Activated naive CD4-positive, alpha-beta T cell treated with anti-CD3 and anti-CD28 coated beads for 36 hours (primary cell): ENCODE measurements at places on chromosomes 11 and 22. TPM values are rescaled to one million over a fixed set of nuclear protein-coding genes. Genes with fewer than 3 reads are reported as not detected.

DNA sequence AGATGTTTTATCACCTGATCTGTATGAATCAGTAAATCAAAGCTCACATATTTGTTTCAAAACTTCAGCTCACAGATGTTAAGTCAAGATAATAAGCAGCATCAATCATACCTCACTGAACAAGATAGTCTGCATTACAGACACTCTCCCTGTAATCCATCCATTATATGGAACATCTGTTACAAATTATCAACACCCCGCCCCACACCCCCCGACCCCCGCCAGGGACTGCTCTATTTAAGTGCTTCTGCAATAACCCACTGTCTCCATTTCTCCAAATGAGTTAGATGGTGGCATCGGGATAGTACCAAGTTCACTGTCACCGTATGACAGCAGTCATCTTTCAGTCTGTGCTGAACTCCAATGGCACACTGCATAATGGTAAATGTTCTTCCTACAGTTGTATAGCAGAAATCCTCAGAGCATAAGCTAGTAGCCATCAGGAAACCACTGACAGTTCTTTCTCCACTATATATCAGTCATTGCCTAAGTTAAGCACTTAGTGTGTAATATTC, 447.0 kb upstream of the ARHGAP42 start:
- H3K27ac ChIP-seq, result no peak overlapping the region
- H3K27me3 ChIP-seq, result no peaks in the 10 kb centered on the region
- no peak for DNase-seq
- no peaks in the 10 kb centered on the region for H3K36me3 ChIP-seq

- no peak for DNase-seq
- no peaks in the 10 kb centered on the region for H3K36me3 ChIP-seq
- no peak overlapping the region for H3K27ac ChIP-seq
- H3K27me3 ChIP-seq, result no peaks in the 10 kb centered on the region
These were observed 60.7 kb downstream of the GLYATL1 start for GRCh38 chr11:59000003-59000402.

- H3K36me3 ChIP-seq, result no peaks in the 10 kb centered on the region
- H3K27ac ChIP-seq, result no peak overlapping the region
- DNase-seq, result no peak
- H3K27me3 ChIP-seq, result no peaks in the 10 kb centered on the region
- H3K4me1 ChIP-seq, result no peaks in the 10 kb centered on the region
These were observed 3.9 kb upstream of the OR4C6 start for GRCh38 chr11:55658031-55658573.

GRCh38 chr11:69852056-69852455, 32.8 kb upstream of the FGF3 start:
- DNase-seq, result no peak
- peaks cover 10% of the 10 kb centered on the region for H3K27me3 ChIP-seq
- no peak overlapping the region for H3K4me3 ChIP-seq
- no peaks in the 10 kb centered on the region for H3K4me1 ChIP-seq
- H3K27ac ChIP-seq, result no peak overlapping the region
- no peaks in the 10 kb centered on the region for H3K36me3 ChIP-seq

- H3K4me1 ChIP-seq, result no peaks in the 10 kb centered on the region
- no peaks in the 10 kb centered on the region for H3K36me3 ChIP-seq
- no peak within 1 kb of the TSS for H3K4me3 ChIP-seq
- DNase-seq, result no peak
- peaks cover 4% of the 10 kb centered on the region for H3K27me3 ChIP-seq
- H3K27ac ChIP-seq, result no peak within 1 kb of the TSS
These were observed at the start of gene OR5A2 for GRCh38 chr11:59426361-59427067. Gene OR5A2, minus strand, starts transcription at chr11:59426413. Its CDS starts 3,460 bp downstream, at chr11:59422953.

DNA sequence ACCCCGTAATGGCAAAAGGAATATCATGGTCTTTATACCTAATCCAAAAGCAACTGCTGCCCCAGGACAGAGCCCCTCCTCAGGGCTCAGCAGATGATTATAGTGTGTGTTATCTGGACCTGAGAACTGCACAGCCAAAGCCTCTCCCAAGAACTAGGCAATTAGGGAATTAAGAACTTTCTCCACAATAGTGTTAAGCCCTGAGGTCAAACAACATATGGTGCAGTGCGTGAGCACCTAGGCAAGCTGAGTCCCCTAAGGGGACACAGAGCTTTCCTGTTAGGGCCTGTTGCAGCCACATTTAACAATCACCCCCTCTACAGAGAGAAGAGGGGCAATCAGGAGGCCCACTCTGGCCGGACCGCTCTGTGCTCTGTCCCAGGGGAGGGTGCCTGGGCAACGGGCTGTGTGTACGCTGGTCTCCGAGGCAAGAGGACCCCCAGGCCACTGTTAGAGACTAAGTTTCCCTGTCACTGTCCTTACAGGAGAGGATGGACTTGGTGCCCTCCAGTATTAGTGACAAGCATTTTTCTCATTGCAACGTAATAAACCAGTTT, 1.4 kb upstream of the KCNJ5 start:
- H3K27ac ChIP-seq, result no peak overlapping the region
- H3K4me1 ChIP-seq, result peaks cover 5% of the 10 kb centered on the region
- DNase-seq, result no peak
- no peaks in the 10 kb centered on the region for H3K36me3 ChIP-seq

DNA sequence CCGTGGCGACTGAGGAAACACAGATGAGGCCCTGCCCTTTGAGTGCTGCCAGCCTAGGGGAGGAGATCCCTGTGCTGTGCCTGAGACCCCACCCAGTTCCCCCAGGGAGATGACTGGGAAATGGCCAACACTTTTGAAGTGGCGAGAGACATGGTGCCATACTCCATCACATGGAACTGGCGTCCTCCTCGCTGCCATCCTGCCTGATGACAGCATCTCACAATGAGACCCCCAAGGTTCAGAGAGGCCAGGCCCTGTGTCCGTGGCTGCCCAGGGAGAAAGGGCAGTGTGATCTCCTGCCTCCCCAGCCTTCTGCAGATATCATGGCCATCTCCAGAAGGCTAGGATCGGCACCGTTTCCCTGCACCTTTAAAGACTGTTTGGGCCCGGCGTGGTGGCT, 31.1 kb downstream of the FAM83F start:
- no peaks in the 10 kb centered on the region for H3K27me3 ChIP-seq
- peaks cover 2% of the 10 kb centered on the region for H3K4me1 ChIP-seq
- H3K36me3 ChIP-seq, result no peaks in the 10 kb centered on the region

DNA sequence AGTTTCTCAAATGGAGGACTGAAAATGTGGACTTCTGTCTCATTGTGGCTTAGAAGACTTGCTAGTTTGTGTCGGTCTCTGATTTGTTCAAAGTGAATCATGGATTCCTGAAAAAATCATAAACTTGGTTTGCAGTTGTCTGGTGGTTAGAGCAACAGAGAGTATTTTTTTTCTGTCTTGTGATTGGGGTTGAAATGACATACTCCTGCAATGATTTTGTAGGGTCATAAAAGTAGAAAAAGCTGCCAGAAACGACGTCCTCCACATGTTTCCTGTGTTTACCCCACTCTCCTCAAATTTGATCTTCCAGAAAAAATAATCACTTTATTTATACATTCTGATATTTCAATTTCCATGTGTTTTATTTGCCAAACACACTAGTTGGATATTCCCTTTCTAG, 219.2 kb upstream of the PGR start:
- H3K36me3 ChIP-seq, result no peaks in the 10 kb centered on the region
- no peaks in the 10 kb centered on the region for H3K27me3 ChIP-seq
- H3K27ac ChIP-seq, result no peak overlapping the region
- no peak overlapping the region for H3K4me3 ChIP-seq
- DNase-seq, result no peak
- no peaks in the 10 kb centered on the region for H3K4me1 ChIP-seq

GRCh38 chr22:24510637-24511625, 15.8 kb downstream of the UPB1 start:
- no peaks in the 10 kb centered on the region for H3K27me3 ChIP-seq
- H3K4me3 ChIP-seq, result no peak overlapping the region
- H3K27ac ChIP-seq, result no peak overlapping the region
- no peak for DNase-seq

DNA sequence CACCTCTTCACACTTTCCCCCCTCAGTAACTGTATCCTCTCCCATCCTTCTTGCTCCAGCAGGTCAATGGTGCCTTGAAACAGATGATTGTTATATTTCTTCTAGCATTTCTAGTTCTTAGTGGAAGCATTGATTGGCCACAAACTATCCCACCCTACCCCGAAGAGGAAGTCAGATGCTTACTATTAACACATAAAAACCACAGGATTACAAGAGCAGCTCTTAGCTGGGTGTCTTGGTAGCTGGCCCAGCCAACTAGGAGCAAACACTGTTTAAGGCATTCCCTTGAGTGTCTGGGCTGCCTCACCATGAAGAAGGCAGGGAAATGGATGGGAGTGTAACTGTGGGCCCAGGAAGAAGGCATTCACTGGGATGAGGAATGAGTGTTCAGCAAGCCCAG, 176.6 kb downstream of the GRIK4 start:
- no peaks in the 10 kb centered on the region for H3K36me3 ChIP-seq
- no peak overlapping the region for H3K4me3 ChIP-seq
- no peak overlapping the region for H3K27ac ChIP-seq
- no peak for DNase-seq
- no peaks in the 10 kb centered on the region for H3K4me1 ChIP-seq

DNA sequence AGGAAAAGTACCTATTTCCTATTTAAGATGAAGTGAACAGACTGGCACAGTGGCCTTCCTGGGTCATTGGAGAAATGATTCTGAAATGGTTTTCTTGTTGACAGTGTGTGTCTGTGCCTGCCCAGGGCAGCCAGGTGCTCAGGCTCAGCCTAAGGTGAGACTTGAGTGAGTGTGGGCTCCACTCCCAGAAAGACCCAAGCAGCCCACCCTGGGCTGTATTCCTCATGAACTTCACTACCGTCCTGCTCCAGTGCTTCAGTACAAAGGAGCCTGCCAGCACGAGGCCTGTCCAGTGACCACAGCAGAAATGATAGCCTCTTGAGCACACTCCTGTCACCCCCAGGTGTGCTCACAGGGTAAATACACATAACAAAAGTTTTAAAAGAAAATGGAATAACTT, 49.5 kb downstream of the GAB4 start:
- no peaks in the 10 kb centered on the region for H3K27me3 ChIP-seq
- no peak overlapping the region for H3K27ac ChIP-seq
- no peaks in the 10 kb centered on the region for H3K4me1 ChIP-seq
- no peaks in the 10 kb centered on the region for H3K36me3 ChIP-seq
- H3K4me3 ChIP-seq, result no peak overlapping the region

- no peak for DNase-seq
- H3K36me3 ChIP-seq, result no peaks in the 10 kb centered on the region
- H3K4me1 ChIP-seq, result peaks cover 10% of the 10 kb centered on the region
- H3K4me3 ChIP-seq, result no peak overlapping the region
These were observed 59.3 kb downstream of the CELSR1 start for GRCh38 chr22:46478083-46478551.

GRCh38 chr11:75428281-75428724, 4.7 kb downstream of the KLHL35 start:
- peak; percentile 79 for DNase-seq
- peaks cover 3% of the 10 kb centered on the region for H3K36me3 ChIP-seq
- H3K27ac ChIP-seq, result no peak overlapping the region
- H3K4me3 ChIP-seq, result peak overlapping the region; percentile 52
- peaks cover 40% of the 10 kb centered on the region for H3K27me3 ChIP-seq
- peaks cover 13% of the 10 kb centered on the region for H3K4me1 ChIP-seq

DNA sequence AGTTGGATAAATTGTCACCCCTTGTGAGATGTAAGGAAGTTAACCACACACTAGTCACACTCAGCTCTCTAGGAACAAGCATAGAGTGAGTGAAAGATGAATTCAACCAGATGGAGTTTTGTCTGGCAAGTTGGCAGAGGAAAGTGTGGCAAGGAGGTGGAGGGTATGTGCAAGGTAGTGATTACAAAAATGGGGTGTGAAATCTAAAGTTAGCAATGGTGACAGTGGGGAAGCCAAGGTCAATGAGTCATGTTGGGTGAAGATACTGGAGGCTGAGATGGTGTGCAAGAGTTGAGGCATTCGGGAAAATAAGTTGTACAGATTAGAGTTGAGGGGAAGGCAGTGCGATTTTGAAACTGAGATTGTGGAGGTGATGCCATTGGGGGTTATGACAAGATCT, 33.7 kb downstream of the MRGPRX2 start:
- H3K27ac ChIP-seq, result no peak overlapping the region
- DNase-seq, result no peak
- H3K4me3 ChIP-seq, result no peak overlapping the region
- no peaks in the 10 kb centered on the region for H3K4me1 ChIP-seq
- H3K36me3 ChIP-seq, result no peaks in the 10 kb centered on the region
- peaks cover 36% of the 10 kb centered on the region for H3K27me3 ChIP-seq

GRCh38 chr11:113562576-113562975, 87.4 kb upstream of the DRD2 start:
- no peaks in the 10 kb centered on the region for H3K4me1 ChIP-seq
- DNase-seq, result no peak
- H3K27ac ChIP-seq, result no peak overlapping the region
- H3K4me3 ChIP-seq, result no peak overlapping the region
- H3K27me3 ChIP-seq, result peaks cover 3% of the 10 kb centered on the region

GRCh38 chr11:69834811-69835800, 15.9 kb upstream of the FGF3 start:
- no peak overlapping the region for H3K4me3 ChIP-seq
- H3K4me1 ChIP-seq, result no peaks in the 10 kb centered on the region
- no peaks in the 10 kb centered on the region for H3K36me3 ChIP-seq
- no peak for DNase-seq
- H3K27me3 ChIP-seq, result peaks cover 32% of the 10 kb centered on the region
- no peak overlapping the region for H3K27ac ChIP-seq

DNA sequence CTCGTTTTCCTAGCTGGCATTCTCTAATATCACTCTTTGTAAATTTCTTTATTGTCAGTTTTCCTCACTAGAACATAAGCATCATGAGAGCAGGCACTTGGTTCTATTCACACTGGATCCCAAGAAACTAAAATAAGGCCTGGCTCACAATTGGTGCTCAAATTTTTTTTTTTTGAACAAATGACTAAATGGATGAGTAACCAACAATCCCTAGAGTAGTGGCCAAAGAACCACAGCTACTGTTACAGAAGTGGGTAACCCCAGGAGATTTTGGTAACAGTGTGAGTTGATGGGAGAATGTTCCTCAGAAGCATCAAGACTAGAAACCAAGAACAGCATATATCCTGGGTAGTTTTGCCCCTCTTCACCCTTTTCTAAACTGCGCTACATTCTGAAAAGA, 572.6 kb downstream of the INSC start:
- peaks cover 5% of the 10 kb centered on the region for H3K27me3 ChIP-seq
- H3K4me3 ChIP-seq, result no peak overlapping the region
- H3K4me1 ChIP-seq, result no peaks in the 10 kb centered on the region
- no peak for DNase-seq
- H3K36me3 ChIP-seq, result no peaks in the 10 kb centered on the region

GRCh38 chr11:1442163-1442562, 44.4 kb downstream of the MOB2 start:
- H3K36me3 ChIP-seq, result no peaks in the 10 kb centered on the region
- no peak overlapping the region for H3K4me3 ChIP-seq
- H3K27me3 ChIP-seq, result no peaks in the 10 kb centered on the region

The CECR2 gene
- total RNA-seq, result 0.17 TPM

The MRPL40 gene
- 34.9 TPM for total RNA-seq

The TENM4 gene
- total RNA-seq, result not detected

The SLC5A12 gene
- total RNA-seq, result not detected

The LARGE2 gene
- total RNA-seq, result 0.48 TPM

The BCO2 gene
- 0.45 TPM for total RNA-seq

The CCDC86 gene
- 41.2 TPM for total RNA-seq

The CRYBB3 gene
- total RNA-seq, result not detected

The AQP11 gene
- 0.24 TPM for total RNA-seq
